ENCODE measurements at places on chromosomes 1 and 21.

DNA sequence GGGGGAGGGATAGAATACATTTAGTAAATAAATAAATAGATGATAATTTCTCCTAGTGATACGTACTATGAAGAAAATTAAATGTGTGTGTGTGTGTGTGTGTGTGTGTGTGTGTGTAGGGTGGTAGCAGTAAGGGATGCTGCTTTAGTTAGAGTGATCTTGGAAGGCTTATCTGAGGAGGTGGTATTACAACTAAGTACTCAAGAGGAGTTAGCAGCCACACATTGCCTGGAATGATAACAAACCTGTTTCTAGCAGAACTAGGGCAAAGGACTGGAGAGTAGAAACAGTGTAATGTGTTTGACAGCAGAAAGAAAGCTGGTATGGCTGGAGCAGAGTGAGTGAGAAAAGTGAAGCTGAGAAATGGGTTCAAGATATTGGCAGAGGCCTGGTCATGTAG is 58.3 kb upstream of the FASLG start:
- H3K36me3 ChIP-seq: peaks cover 59% of the 10 kb centered on the region
- no peaks in the 10 kb centered on the region for H3K27me3 ChIP-seq
- DNase-seq: no peak
- no peak overlapping the region for H3K4me3 ChIP-seq

- no peaks in the 10 kb centered on the region for H3K36me3 ChIP-seq
- no peak for DNase-seq
- peaks cover 20% of the 10 kb centered on the region for H3K27me3 ChIP-seq
These were observed 8.8 kb downstream of the KAZN start for GRCh38 chr1:14607295-14607694.

DNA sequence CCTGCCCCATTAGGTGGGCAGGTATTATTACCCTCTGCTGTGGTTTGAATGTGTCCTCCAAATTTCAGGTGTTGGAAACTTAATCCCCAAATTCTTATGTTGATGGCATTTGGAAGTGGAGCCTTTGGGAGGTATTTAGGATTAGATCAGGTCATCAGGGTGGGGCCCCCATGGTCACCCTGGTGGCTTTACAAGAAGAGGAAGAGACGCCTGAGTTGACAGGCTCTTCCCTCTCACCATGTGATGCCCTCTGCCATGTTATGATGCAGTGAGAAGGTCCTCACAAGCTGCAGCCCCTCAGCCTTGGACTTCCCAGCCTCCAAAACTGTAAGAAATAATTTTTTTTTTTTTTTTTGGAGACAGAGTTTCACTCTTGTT is 8.8 kb upstream of the THEMIS2 start:
- no peak for DNase-seq
- peaks cover 5% of the 10 kb centered on the region for H3K36me3 ChIP-seq
- no peaks in the 10 kb centered on the region for H3K27me3 ChIP-seq
- no peak overlapping the region for H3K4me3 ChIP-seq
- H3K27ac ChIP-seq: peak overlapping the region; percentile 88

GRCh38 chr21:40863839-40864238 is 16.9 kb upstream of the DSCAM start:
- no peak overlapping the region for H3K4me3 ChIP-seq
- H3K36me3 ChIP-seq: no peaks in the 10 kb centered on the region
- no peak overlapping the region for H3K27ac ChIP-seq
- H3K27me3 ChIP-seq: no peaks in the 10 kb centered on the region
- H3K4me1 ChIP-seq: no peaks in the 10 kb centered on the region

GRCh38 chr1:84037758-84038611 is 39.1 kb upstream of the TTLL7 start:
- H3K27me3 ChIP-seq: peaks cover 39% of the 10 kb centered on the region
- H3K4me1 ChIP-seq: no peaks in the 10 kb centered on the region
- no peak for DNase-seq
- no peak overlapping the region for H3K4me3 ChIP-seq
- H3K27ac ChIP-seq: no peak overlapping the region

DNA sequence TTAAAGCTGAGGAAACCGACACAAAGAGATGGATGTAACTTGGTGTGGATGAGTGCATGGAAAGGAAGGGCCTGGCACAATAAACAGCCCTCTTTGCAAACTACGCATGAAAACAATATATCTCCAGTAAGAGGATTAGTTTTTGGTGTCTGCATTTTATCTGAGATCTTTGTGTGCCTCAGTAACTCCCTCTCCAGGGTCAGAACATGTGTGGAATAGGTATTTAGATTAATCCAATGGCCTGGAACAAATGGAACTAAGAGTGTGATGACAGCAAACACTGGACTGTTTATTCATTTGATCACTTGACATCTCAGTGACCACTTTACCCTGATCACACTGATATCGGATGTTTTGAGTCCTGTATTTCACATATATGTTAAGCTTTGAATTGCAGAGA is 45.3 kb downstream of the AKNAD1 start:
- peaks cover 35% of the 10 kb centered on the region for H3K36me3 ChIP-seq
- no peak overlapping the region for H3K4me3 ChIP-seq
- no peak for DNase-seq
- no peaks in the 10 kb centered on the region for H3K4me1 ChIP-seq
- H3K27me3 ChIP-seq: no peaks in the 10 kb centered on the region

DNA sequence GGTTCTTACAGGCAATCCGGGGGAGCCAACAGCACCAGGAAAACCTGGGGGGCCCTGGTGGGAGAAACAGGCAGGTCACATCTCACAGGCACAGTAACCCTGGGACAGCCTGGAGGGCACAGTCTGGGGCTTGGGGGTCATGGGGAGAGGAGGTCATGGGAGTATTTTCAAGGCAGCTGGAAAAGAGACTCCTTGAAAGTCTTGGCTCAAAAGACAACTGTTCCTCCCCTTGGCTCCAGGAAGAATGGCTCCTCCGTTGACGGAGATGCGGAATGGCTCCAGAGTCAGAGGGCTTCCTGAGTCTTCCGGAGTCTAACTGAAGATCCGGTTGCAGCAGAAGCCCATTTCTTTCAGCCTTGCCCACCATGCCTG is 25.9 kb upstream of the PEF1 start:
- peak overlapping the region; percentile 29 for H3K27ac ChIP-seq
- peak overlapping the region; percentile 64 for H3K4me3 ChIP-seq
- H3K4me1 ChIP-seq: peaks cover 5% of the 10 kb centered on the region
- peaks cover 68% of the 10 kb centered on the region for H3K27me3 ChIP-seq

GRCh38 chr1:50750021-50750619 is 209.9 kb downstream of the FAF1 start:
- H3K4me1 ChIP-seq: no peaks in the 10 kb centered on the region
- no peak overlapping the region for H3K4me3 ChIP-seq
- H3K36me3 ChIP-seq: peaks cover 12% of the 10 kb centered on the region
- H3K27me3 ChIP-seq: no peaks in the 10 kb centered on the region
- no peak overlapping the region for H3K27ac ChIP-seq

DNA sequence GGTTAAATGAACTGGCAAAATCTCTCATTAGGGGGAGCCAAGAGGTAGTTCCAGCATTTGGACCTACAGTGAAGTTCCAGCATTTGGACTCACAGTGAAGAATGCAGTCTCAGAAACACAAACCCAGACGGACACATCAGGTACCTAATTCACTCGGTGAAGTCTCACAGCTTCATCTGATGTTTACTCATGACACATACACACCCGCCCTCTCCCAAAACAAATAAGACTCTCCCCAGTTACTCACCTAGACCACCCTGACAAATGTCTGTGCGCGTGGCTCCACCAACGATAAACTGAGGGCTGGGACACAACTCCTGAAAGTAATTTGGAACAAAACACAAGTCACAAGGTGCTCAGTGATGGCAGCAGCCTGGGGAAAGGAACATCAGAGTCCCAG is 11.4 kb downstream of the CAPN8 start:
- no peak overlapping the region for H3K27ac ChIP-seq
- peaks cover 30% of the 10 kb centered on the region for H3K27me3 ChIP-seq
- no peaks in the 10 kb centered on the region for H3K36me3 ChIP-seq
- no peak for DNase-seq

DNA sequence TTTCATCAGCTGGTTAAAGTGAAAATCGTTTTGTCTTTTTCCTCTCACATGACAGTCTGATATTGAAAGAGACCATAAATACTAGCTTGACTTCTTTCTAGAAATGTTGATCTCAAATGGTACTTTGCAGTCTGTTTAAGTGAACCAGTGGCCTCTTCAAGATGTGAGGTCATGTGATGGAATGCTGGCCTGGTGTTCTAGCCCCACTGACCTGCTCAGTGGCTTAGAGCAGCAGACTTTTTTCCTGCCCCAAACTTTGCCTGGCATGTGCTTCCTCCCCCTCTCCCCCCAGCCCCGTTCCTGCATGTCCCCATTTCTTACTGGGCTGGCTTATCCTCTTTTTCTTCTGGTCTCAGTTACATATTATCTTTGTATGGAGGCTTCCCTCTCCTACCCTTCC is 34.3 kb downstream of the ZYG11A start:
- DNase-seq: no peak
- H3K27ac ChIP-seq: no peak overlapping the region
- no peaks in the 10 kb centered on the region for H3K4me1 ChIP-seq
- H3K4me3 ChIP-seq: no peak overlapping the region

- H3K27ac ChIP-seq: no peak overlapping the region
- H3K4me3 ChIP-seq: no peak overlapping the region
- no peaks in the 10 kb centered on the region for H3K36me3 ChIP-seq
- no peaks in the 10 kb centered on the region for H3K27me3 ChIP-seq
- no peaks in the 10 kb centered on the region for H3K4me1 ChIP-seq
These were observed 441.9 kb upstream of the ADAMTS5 start for GRCh38 chr21:27408826-27409225.

GRCh38 chr1:70909262-70909822 is 138.3 kb downstream of the PTGER3 start:
- no peak overlapping the region for H3K4me3 ChIP-seq
- no peaks in the 10 kb centered on the region for H3K4me1 ChIP-seq
- no peak for DNase-seq
- H3K27me3 ChIP-seq: no peaks in the 10 kb centered on the region
- no peak overlapping the region for H3K27ac ChIP-seq

DNA sequence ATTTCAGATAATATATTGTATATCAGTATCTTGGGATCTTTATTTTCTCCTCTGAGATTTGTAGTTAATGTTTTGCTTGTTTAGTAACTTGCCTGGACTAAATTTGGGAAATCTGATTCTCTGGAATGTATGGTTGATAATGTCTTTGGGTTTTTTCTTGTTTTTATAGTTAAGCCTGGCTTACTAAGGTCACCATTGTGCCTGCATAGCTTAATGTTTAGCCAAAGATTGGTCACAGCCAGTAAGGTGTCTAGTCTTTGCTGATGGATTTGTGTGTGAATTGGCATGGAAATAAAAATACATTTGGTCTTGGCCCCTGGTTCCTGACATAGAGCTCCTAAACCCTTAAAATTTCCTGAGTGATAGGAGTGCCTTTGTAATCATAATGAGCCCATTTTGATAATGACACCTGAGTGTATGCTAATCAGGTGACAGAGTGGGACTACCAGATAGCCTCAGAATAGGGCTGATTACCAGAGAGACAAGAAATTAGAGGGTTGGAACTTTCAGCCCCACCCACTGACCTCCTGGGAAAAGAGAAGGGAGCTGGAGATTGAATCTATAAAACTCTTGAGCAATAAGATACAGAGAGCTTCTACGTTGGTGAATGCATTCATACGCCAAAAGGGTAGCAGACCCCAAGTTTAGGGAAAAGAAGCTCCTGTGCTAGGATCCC is 47.9 kb upstream of the NUF2 start:
- no peaks in the 10 kb centered on the region for H3K4me1 ChIP-seq
- no peak overlapping the region for H3K4me3 ChIP-seq
- no peak overlapping the region for H3K27ac ChIP-seq
- no peak for DNase-seq
- no peaks in the 10 kb centered on the region for H3K27me3 ChIP-seq

GRCh38 chr1:192700834-192701271 is 64.9 kb downstream of the RGS13 start:
- H3K4me1 ChIP-seq: peaks cover 3% of the 10 kb centered on the region
- H3K27ac ChIP-seq: no peak overlapping the region
- H3K4me3 ChIP-seq: no peak overlapping the region
- no peaks in the 10 kb centered on the region for H3K27me3 ChIP-seq
- no peak for DNase-seq
- no peaks in the 10 kb centered on the region for H3K36me3 ChIP-seq

- DNase-seq: no peak
- no peak overlapping the region for H3K27ac ChIP-seq
These were observed 1.3 kb downstream of the NCMAP start for GRCh38 chr1:24557220-24557619.

DNA sequence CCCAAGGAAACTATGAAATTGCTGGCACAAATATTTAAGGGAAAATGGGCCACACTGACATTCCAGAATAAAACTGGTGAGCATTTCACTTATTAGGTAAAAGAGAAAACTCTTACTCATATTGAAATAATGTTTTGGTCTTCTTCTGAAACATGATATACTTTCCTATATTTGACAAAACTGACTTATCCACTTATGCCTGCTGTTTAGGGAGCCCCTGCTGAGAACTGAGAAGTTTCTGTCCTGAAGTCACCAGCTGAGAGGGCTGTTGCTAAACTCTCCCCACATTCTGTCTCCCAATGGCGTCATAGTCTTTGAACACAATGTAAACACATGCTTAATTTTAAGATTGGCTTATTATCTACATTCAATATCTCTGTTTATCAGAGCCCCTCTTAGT is 46.8 kb upstream of the ZC3H11B start:
- H3K27ac ChIP-seq: no peak overlapping the region
- DNase-seq: no peak
- H3K4me1 ChIP-seq: peaks cover 5% of the 10 kb centered on the region
- H3K4me3 ChIP-seq: no peak overlapping the region
- H3K27me3 ChIP-seq: peaks cover 27% of the 10 kb centered on the region

GRCh38 chr1:33410091-33410701 is 20.7 kb downstream of the PHC2 start:
- H3K27ac ChIP-seq: no peak overlapping the region
- H3K4me3 ChIP-seq: no peak overlapping the region
- peaks cover 4% of the 10 kb centered on the region for H3K36me3 ChIP-seq
- no peak for DNase-seq
- peaks cover 53% of the 10 kb centered on the region for H3K27me3 ChIP-seq
- H3K4me1 ChIP-seq: no peaks in the 10 kb centered on the region

GRCh38 chr1:41738475-41738874 is 180.2 kb downstream of the HIVEP3 start:
- no peak for DNase-seq
- H3K4me1 ChIP-seq: peaks cover 62% of the 10 kb centered on the region
- no peaks in the 10 kb centered on the region for H3K36me3 ChIP-seq
- no peaks in the 10 kb centered on the region for H3K27me3 ChIP-seq
- peak overlapping the region; percentile 81 for H3K4me3 ChIP-seq

DNA sequence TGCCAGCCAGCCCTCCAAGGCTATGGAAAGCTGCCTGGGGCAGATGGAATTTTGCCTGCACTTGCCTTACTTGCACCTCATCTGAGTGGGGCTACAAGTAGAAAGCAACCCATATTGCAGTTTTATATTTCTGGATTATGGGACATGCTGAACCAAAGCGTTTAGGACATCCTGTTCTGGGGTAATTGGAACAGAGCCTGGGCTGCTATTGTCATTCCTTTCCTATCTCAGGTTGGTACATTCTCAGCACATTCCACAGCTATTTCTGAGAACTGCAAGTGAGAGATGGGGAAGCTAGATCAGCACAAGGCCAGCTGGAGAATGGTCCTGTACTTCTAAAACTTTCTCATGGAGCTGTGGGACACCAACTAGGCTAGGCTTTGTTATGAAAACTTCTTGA is 713.8 kb downstream of the KCNT2 start:
- H3K4me1 ChIP-seq: no peaks in the 10 kb centered on the region
- DNase-seq: no peak
- H3K4me3 ChIP-seq: no peak overlapping the region
- no peak overlapping the region for H3K27ac ChIP-seq
